Stimulated activated CD8-positive, alpha-beta memory T cell treated with anti-CD3 and anti-CD28 coated beads, Interleukin-15, amount 100 ng/mL, for 4 hours (primary cell): ENCODE measurements at places on chromosomes 7 and 10.

- no peak for DNase-seq
Observed at GRCh38 chr10:125257521-125258108, 97.3 kb upstream of the CTBP2 start.

DNA sequence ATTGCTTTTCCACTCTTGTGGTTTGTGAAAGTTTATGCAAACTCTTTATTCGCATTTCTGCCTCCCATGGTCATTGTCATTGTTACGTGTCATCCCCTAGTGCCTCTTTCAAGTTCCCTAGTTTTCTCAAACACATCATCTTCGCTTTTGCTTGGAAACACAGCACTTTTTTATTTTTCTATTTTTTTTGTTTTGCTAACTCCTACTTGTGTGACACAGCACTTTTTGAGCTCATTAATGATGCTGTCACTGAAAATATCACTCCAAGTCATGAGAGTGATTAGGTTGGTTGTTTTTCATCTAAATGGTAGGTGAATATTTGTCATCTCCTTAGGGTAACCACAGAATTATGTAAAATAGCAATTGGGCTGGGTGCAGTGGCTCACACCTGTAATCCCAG, 8.5 kb upstream of the STX1A start:
- DNase-seq: no peak

DNA sequence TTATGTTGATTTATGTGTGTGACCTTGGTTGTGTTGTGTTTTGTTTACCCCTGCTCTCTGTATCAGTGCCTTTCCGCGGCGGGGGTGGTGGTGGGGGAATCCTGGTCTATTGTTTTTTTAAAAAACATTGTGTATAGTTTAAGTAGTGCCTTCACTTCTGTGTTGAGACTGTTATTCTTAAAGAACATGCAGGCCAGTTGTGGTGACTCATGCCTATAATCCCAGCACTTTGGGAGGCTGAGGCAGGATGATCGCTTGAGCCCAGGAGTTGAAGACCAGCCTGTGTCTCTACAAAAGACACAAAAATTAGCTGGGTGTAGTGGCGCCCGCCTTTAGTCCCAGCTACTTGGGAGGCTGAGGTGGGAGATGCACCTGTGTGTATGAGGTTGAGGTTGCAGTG, 429.0 kb upstream of the LRGUK start:
- no peak for DNase-seq

DNA sequence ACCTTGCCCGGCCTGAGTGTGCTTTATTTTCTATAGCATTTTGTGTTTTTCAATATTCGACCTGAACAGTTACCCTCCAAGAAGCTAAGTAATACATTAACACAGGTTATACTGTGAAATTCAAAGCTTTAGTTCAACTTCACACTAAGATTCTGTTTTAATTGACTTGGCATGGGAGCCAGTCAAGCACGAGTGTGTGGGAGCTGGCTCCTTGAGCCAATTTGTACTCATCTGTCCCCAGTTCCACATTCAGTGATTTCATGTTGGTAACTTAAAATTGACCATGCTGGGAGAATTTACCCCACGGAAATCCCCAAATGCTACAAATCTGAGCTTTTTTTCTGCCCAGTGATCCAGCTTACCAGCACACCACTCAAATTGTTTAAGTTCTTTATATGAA, 20.3 kb downstream of the TSPAN12 start:
- DNase-seq: no peak

GRCh38 chr7:134129856-134130523, 2.9 kb downstream of the LRGUK start:
- DNase-seq: no peak

DNA sequence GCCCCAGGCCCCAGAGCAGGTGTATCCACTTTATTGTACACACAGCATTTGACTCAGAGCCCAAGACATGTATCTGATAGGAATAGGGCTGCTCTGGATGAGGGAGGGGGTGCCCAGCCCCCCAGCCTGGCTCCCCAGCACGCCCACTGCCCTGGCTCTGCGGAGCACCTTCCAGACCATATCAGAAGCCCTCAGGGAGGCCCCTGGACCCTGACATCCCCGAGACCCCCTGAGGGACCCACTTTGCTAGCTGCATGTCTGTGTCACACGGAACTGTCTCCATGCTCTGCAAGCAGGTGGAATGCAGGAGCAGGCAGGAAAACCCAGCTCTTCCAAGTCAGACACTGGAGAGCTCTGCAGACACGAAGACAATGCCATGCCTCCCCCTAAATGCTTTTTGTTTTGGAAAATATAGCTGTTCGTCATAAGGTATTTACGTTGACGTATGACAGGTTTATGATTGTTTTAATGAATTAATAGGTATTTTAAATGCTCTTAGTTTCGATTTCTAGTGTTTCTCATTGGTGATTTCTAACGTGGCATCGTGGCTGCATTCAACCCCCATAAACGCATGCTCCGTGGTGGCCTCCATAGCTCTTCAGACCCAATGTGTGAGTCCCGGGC, 92.8 kb upstream of the INSIG1 start:
- DNase-seq: no peak

GRCh38 chr10:123635131-123635530, 31.0 kb upstream of the GPR26 start:
- DNase-seq: no peak

GRCh38 chr7:15452670-15453069, 109.1 kb downstream of the AGMO start:
- no peak for DNase-seq

DNA sequence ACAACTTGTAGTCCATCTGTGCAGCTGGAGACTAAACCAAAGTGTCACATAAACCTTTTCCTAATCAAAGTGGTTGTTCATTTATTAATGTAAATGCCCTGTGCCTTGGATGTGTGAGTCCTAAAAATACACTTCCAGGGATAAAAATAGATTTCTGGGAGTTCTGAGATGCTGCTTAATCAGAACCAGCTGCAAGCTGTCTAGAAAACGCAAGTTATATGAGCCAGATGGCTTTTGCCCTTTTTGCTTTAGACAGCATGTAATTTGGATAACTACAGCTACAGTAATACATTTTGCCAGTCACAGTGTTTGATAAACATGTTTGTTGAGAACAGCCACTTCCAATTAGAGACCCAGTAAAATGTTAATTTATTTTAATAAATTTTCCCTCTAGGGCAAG, 185.1 kb upstream of the PRPS1L1 start:
- no peak for DNase-seq
